ENCODE measurements at places on chromosomes 12 and 14. TPM values are rescaled to one million over a fixed set of nuclear protein-coding genes. Genes with fewer than 3 reads are reported as not detected.

DNA sequence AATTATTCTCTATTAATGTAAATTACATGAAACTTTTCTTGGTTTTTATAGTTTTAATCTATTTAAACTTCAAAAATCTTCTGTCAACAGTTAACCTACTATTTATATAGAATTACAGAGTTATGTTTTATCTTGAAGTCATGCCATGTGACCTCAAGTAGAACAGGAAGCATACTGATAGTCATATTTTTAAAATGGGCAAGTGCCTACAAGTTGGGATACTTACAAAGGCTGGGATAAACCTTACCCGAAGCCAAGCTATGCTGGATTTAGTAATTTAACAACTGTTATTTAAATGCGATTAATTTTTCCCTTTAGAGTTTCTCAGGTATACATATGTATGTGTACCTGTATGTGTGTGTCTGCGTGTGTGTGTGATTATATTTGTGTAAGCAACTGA lies 266.9 kb downstream of the RASSF9 start:
- DNase-seq = no peak

DNA sequence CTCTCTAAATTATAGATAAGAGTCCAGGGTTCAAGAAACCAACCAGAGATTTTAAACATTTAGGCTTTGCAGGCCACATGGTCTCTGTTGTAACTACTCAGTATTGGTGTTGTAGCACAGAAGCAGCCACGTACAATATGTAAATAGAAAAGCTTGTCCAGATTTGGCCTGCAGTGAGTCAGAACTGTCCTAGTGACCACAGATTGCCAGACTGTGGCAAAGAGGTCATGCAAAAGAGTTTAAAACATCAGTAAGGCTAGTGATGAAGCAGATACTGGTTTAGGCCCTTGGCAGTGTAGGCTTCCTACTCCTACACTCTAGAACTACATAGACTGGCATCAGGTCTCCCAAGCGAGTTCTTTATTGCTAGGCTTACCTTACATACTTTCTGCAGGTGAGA lies 117.6 kb upstream of the GARIN6 start:
- no peak for DNase-seq

DNA sequence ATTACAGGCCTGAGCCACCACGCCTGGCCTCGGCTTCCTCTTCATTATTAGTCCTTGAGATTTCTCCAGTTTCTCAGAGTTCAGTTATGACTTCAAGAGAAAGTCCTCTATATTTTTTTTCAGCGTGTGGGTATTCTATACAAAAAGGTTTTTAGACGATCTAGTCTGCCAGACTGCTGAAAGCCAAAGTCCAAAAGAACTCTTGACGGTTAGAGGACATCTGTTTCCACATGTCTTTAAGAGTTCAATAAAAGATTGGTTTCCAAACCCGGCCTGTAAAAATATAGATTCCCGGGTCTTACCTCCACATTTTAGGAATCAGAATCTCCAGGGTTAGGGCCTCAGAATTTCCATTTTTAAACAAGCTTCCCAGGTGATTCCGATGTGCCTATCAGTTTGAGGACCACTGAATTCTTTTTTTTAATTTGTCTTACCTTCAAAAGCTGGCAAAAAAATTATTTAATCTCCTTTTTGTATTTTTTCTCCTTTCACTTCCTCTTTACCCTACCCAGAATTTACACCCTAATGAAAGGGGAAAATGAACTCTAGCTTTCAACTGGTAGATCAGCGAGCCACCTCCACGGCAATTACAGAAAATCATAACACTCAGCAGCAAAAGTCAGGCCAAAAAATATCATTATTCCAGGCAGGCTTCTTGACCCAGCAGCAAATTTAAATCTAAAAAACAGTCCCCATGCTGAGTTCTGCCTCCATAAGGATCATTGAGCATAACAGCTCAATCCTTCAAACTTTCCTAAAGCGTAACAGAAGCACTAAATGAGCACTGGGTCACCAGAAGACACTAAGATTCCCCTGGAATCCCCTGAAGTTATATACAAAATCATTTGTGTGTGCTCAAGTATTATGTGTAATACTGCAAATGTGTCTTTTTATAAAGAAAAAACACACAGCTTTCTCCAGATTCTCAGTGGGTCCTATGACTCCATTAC lies 8.7 kb downstream of the NT5DC3 start:
- no peak for DNase-seq

- no peak for DNase-seq
Observed at GRCh38 chr12:22231836-22232235, 102.7 kb downstream of the ST8SIA1 start.

IFNG-AS1 gene
- total RNA-seq = not detected

SOAT2 gene
- total RNA-seq = 0.09 TPM

Data from pancreas (tissue), 10 donors.